ENCODE measurements at places on chromosomes 4 and X.

- DNase-seq, result no peak
These were observed 14.4 kb downstream of the PPEF1 start for GRCh38 chrX:18721683-18722499.

- DNase-seq, result no peak
These were observed 121.3 kb upstream of the AMOT start for GRCh38 chrX:112961981-112962380.

GRCh38 chr4:175307326-175307725, 389.2 kb downstream of the ADAM29 start:
- no peak for DNase-seq

GRCh38 chr4:41573502-41574001, 35.6 kb downstream of the LIMCH1 start:
- DNase-seq, result no peak

- no peak for DNase-seq
These were observed 645 bp upstream of the RAB28 start for GRCh38 chr4:13484749-13485221.

Measured in vagina (tissue), 2 donors.